ENCODE measurements at places on chromosomes 1 and 21.

DNA sequence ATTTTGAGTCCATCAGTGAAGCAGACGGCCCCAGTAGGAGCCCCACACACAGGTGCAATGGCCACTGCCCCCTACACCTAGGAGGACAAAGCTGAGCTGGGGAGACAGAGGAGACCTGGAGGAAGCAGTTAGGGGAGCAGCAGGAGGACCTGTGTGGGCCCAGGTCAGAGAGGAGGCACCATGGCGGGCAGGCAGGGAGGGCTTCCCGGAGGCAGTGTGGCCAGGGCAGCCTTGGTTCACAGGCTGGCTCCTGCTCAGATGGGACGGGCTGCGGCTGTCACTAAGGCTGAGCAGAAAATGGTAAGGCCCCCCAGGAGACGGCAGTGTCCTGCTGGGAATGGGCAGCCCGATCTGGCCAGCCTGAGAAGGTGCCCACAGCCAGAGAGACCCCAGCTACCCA is 15.4 kb downstream of the MEGF6 start:
- DNase-seq, result no peak

GRCh38 chr1:159786966-159787365 is 6.2 kb downstream of the DUSP23 start:
- DNase-seq, result no peak

- no peak for DNase-seq
These were observed 103.6 kb downstream of the RHOU start for GRCh38 chr1:228838717-228839500.

DNA sequence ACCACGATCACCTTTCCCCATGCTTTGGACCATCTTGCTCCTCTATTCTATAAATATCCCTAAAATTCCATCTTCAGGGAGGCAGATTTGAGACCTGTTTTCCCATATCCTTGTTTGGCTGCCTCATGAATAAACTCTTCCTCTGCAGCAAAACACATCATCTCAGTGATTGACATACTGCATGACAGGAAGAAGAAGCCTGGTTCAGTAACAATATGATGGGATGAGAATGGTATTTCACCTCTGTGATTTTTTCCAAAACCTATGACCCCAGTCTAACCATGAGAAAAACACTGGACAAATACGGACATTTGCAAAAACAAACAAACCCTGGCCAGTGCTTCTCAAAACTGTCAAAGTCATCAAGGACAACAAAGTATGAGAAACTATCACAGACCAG is 53.8 kb upstream of the ZSWIM5 start:
- no peak for DNase-seq

- DNase-seq, result no peak
These were observed 356.3 kb downstream of the USP25 start for GRCh38 chr21:16086121-16086520.

GRCh38 chr1:59580257-59580656 is 234.5 kb upstream of the HOOK1 start:
- no peak for DNase-seq

DNA sequence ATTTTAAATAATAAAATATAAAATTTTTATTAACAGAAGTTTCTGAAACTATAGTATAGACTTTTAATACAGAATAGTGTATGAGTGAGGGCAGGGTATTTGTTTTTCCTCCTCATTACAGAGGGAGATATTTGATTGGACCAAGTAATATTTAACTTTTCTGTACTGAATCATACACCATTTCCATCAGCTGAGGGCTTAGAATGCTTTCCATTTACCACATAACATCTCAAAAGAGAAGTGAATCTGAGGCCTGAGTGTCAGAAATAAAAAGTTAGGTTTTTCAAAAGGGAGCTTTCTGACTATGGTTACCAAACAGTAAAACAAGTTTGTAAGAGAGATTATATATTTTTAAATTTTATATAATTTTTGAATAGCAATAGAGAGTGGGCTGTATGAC is 29.5 kb downstream of the TLCD4 start:
- DNase-seq, result no peak

GRCh38 chr1:197093226-197093885 is 26.3 kb upstream of the F13B start:
- no peak for DNase-seq

DNA sequence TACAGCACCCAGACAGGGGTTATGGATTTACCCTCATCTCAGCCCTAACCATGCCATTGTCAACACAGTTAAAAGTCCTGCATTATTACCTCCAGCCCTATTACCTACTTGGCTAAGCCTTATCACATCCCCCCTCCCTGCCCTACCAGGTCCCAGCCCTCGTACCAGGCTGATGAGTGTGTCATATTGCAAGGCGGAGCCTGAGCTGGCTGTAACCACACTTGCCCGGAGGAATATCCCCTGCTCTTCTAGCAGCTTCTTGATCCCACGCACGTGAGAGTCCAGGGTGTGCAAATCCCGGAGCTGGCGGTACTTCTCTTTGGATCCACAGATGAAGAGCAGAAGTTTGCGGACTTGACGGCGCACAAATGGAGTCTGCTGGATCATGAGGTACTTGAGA is 87.4 kb downstream of the UBR4 start:
- no peak for DNase-seq

- DNase-seq, result no peak
These were observed 59.9 kb downstream of the LDLRAD2 start for GRCh38 chr1:21871943-21872342.

- no peak for DNase-seq
These were observed 3.9 kb downstream of the EPHA8 start for GRCh38 chr1:22567197-22567596.

DNA sequence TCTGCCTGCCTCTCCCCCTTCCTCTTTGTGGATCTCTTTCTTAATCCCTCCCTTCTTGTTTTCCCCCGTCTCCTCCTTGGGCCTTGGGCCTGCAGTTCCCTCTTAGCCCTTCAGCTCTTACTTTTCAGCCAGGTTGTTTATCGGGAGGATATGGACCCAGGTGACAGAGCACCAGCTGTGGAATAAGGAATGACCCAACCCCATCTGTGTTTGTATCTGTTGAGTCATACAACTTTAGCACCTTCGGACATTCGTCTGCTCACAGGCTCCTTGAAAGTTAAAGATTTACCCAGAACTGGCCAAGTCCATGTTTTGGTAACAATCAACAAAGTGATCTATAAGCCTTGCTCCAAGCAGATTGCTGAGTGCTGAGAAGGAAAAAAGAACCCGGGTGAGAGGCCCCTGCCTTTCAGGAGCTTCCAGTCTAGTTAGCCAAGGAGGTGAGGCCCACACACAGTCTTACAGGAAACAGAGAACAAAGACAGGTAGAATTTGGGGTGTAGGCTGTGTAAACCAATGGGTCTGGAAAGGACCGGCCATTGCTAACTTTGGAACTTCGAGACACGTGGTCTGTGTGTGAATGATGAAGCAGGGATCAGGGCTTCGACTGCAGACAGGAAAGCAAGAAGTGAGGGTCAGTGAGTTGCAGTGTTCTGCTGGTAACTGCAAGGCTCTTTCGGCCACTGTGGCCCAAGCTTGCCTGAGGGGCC is 66.7 kb upstream of the F3 start:
- DNase-seq, result no peak

GRCh38 chr1:179126338-179127060 is 44.6 kb downstream of the TOR3A start:
- no peak for DNase-seq

DNA sequence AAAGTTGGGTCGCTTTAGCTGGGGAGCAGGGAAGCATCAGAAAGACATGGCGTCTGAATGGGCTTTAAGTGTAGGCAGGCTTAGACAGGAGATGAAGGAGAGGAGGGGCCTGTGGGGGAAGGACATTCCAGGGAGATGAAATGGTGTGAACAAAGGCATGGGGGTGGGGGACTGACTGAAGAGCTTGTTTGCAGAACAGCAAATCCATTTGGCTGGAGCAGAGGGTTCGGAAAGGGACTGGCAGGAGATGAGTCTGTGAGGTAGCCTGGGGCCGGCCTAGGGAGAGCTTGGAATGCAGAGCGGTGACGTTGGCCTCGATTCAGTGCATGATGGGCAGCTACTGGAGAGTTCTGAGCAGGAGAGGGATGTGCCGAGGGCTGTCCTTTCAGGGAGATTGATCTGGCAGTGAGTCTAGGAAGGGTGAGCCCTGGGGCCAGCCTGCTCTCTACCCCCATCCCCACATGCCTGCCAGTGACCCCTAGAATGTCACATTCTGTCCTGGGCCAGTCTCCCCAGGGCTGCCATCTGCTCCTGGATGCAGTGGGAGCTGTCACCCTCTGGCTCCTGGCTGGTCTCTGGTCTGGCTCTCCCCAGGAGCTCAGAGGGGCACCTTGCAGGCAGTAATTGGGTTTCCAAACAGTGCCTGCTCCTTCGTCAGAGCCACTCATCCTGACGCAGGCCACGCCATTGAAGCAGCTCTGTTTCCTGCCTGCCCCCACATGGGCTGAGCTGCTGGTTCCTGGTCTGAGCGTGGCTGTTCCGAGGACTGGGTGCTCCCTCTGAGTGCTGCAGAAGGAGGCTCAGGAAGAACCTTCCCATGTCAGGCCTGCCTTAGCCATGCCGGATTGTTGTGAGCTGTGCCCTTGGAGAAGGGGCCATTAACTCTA is 22.3 kb upstream of the TMEM222 start:
- DNase-seq, result no peak

GRCh38 chr1:247121382-247121781 is 17.2 kb upstream of the ZNF669 start:
- DNase-seq, result no peak

DNA sequence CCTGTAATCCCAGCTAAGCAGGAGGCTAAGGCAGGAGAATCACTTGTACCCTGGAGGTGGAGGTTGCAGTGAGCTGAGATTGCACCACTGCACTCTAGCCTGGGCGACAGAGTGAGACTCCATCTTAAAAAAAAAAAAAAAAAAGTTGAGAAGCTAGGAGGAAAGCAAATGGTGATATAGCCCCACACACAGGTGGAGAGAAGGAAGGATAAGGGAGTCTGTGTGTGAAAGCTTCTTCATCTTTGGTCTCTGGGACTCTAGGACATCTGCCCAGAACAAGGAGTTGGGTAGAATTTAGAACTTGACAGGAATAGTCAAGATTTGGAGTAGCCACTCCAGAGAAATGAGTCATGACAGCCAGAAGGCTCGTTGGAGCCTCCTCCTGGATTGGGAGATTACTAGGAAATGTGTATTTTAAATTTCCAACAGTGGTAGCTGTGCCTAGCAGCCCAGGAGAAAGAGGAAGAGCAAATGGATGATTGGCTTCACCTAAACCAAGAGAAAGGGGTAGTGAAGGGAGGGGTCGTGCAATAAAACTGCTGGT is 19.9 kb downstream of the NPL start:
- no peak for DNase-seq

DNA sequence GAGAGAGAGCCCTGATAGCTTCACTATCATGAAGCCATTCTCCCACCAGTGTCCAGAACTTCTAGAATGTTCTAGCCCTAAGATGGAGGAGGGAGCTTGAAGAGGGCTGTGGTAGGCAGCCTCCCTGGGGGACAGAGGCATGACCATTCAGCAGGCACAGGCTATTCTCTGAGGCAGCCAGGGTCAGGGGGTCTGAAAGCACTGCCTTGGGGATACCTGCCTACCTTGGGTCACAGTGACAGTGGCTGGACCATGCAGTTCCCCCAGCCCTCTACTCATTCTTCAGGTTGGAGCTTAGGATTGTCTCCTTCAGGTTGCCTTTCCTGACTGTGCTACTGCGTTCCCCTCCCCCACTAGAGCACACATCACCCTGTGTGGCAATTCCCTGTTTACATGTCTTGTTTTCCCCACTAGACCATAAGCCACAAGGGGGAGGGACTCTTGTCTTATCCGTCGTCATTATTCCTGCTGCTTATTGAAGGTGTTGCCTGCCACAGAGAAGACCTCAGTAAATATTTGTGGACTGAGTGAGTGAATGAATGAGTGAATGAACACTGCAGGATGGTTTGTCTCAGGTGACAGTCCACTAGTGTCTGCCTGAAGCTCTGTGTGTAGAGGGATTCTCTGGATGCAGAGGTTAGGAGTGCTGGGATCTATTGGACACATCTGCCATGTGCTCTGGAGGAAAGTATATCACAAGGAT is 5.2 kb downstream of the ZDHHC18 start:
- DNase-seq, result peak; percentile 22

DNA sequence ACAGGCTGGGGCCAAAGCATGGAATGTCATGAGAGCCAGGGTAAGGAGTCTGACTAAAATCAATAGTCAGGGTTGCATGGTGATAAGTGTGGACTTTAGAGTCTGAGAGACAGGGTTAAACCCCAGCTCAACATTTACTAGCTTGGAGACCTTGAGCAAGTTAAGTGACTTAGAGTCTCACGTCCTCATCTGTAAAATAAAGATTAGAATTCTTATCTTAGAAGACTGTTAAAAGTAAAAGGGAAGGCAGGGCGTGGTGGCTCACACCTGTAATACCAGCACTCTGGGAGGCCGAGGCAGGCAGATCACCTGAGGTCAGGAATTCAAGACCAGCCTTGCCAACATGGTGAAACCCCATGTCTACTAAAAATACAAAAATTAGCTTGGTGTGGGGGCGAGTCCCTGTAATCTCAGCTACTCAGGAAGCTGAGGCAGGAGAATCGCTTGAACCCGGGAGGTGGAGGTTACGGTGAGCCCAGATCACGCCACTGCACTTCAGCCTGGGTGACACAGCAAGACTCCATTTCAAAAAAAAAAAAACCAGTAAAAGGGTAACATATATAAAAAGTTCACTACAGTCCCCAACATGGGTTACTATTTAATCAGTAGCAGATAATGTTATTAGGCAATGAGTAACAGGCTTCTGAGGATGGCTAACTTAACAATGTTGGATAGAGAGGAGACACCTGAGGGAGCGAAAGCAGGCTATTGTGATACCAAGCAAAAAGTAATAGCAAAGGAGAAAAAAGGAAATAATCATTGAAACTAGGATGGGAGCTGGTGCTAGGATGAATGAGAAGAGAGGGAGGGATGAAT is 20.8 kb downstream of the TMCO1 start:
- no peak for DNase-seq
